ENCODE measurements at places on chromosomes 16 and 17. TPM values are rescaled to one million over a fixed set of nuclear protein-coding genes. Genes with fewer than 3 reads are reported as not detected.

- no peak for DNase-seq
Observed at GRCh38 chr16:14564861-14565687, 65.0 kb downstream of the PARN start.

GRCh38 chr16:31460582-31461002, 1.3 kb downstream of the ARMC5 start:
- no peak for DNase-seq

- peak; percentile 39 for DNase-seq
Observed at GRCh38 chr16:81608523-81609209, 164.1 kb downstream of the CMIP start.

DNA sequence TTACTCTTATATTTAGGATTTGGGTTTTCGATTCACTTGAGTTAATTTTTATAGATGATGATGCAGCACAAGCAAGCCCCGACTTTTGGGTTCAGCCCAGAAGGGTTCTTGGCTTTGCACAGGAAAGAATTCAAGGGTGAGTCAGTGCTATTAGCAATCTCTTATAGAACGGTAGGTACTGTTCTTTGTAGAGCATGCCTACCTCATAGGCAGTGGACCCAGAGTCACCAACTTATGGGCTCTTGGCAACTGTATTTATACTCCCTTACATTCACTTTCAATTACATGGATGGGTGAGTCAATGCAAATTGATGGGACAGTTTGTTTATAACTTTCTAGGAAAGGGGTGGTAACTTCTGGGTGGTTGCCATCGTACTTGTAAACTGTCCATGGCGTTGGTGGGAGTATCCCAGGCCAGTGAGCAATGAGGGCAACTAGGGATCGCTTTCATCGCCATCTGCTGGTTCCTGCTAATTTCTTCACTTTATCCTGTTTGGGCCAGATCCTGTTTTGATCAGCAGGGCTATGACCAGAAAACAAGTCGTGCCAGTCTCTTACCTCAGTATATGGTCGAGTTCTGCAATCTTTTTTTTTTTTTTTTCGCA, 362.6 kb downstream of the CNTNAP4 start:
- DNase-seq: no peak

DNA sequence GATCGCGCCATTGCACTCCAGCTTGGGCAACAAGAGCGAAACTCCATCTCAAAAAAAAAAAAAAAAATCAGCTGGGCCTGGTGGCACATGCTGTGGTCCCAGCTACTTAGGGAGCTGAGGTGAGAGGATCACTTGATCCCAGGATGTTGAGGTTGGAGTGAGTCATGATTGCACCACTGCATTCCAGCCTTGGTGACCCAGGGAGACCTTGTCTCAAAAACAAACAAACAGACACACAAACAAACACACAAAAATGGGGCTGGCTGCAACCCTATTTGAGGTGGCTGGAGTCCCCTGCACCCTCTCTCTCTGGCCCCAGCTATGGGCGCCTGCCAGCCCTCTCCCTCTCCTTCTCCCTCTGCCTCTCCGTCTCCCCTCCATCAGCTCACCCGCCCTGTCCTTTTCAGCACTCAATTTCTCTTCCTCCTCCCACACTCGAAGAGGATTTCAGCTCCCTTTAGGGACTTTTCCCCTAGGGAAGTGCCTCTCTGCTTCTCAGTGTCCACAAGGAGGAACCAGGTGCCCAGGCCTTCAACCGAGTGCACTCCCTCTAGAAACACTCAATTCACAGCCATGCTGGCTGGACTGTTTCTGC, 17.5 kb upstream of the TFAP4 start:
- no peak for DNase-seq

DNA sequence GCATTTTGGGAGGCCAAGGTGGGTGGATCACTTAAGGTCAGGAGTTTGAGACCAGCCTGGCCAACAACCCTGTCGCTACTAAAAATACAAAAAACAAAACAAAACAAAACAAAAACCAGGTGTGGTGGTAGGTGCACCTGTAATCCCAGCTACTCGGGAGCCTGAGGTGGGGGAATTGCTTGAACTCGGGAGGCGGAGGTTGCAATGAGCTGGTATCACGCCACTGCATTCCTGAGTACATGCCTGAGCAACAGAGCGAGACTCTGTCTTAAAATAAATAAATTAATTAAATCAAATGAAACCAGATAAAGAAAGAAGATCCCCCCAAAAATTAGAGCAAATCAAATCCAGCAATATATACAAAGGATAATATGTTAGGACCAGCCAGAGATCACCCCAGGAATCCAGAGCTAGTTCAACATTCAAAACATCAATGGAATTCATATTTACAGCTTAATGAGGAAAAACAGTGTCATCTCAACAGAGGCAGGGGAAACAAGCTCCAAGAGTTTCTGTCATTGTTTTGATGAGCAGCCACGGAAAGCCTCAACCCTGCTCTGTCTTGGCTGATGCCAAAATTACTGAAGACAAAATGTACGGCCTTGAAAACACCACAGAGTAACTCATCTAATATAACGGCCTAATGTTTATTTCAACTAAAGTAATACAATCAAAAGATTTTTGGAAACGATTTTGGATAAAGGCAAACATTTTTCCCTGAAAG, 3.7 kb downstream of the PEMT start:
- DNase-seq: no peak

DNA sequence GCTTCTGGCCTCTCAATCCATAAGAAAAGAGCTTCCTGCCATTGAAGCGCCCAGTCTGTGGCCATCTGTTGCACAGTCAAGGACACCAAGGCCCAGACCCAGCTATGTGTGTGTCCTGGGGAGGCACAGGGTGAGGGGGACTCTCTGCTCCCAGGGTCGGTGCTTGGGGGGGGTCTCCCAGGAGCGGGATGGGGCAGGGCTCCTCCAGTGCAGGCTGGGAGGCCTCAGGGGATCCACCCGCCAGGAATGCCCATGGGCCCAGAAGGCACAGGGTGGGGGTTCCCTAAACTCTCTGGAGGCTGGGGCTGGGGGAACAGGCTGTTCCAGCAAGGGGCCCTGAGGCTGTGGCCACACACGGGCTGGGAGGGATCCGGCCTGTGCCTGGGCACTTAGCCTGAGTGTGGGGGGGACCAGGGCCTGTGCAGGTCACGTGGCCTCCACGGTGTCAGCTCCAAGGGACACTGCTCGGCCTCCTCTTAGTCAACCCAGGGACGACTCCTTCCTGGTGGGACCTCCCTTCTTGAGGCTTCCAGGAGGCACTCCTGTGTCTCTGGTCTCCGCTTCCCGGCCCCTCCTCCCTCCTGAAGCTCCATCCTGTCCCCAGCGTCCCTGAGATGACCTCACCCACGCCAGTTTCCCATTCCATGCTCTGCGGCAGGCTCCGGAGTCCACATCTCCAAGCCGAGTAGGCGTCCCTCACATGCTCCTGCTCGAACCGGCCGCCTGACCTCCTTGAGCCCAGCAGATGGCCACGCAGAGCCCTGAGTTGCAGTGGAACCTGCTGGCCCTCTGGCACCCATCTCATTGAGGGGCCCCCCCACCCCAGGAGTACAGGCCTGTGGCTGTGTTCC, 23.1 kb upstream of the BAHCC1 start:
- peak; percentile 83 for DNase-seq

- peak; percentile 59 for DNase-seq
Observed at GRCh38 chr17:8698162-8698971, 46.3 kb downstream of the CCDC42 start.

DNA sequence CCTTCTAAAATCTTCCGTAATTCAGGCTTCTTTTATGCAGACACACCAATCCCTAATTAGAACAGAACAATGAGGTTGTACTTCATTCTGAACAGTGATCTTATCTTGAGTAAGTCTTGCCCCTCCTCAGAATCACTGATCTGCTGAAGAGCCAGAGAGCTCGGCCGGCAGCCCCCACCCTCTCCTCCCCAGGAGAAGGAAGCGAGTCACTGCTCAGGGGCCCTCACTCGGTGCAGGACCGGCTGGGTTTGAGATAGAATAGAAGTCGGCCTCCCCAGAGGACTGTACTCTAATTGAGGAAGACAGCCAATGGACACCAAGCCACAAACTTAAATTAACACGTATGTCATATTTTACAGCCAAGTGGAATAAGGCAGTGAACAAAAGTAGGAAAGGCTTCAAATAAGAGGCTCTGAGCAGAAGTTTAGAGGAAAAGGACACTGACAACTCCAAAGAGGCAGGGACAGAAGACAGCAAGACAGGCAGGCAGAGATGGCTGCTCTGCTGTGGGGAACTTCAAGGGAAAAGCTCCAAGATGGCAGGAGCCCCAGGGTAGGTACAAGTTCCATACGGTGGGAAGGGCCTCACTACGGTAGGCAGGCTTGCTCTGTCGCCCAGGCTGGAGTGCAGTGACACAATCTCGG, 18.6 kb downstream of the CREBBP start:
- DNase-seq: no peak

DNA sequence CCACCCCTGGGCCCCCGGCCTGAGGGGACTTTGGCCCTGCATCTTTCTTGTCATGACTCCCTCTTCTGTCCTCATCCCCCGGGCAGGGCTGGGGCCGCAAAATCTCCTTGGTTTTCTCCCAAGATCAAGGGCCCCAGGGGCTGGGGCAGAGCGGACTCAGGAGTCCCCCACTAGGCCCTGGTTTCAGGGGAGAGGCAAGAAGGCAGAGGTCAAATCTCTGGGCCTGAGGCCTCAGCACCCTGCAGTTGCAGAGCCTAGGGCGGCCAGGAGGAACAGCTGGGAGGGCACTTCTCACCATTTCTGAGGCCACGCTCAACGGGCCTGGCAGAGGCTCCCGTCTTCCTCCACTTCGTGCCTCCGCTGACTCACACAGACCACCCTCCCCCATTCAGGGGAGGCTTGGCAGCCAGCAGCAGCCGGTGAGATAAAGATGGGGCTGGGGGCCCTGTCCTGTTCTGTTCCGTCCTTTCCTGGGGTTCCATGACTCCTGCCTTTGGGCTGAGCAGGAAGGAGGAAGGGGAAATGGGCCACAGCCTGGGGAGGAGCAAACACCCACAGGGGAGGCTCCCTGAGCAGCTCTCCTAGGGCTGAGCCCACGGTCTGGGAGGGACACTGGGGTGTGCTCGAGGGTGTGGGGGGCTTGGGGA, 12.4 kb downstream of the ZSCAN10 start:
- no peak for DNase-seq

DNA sequence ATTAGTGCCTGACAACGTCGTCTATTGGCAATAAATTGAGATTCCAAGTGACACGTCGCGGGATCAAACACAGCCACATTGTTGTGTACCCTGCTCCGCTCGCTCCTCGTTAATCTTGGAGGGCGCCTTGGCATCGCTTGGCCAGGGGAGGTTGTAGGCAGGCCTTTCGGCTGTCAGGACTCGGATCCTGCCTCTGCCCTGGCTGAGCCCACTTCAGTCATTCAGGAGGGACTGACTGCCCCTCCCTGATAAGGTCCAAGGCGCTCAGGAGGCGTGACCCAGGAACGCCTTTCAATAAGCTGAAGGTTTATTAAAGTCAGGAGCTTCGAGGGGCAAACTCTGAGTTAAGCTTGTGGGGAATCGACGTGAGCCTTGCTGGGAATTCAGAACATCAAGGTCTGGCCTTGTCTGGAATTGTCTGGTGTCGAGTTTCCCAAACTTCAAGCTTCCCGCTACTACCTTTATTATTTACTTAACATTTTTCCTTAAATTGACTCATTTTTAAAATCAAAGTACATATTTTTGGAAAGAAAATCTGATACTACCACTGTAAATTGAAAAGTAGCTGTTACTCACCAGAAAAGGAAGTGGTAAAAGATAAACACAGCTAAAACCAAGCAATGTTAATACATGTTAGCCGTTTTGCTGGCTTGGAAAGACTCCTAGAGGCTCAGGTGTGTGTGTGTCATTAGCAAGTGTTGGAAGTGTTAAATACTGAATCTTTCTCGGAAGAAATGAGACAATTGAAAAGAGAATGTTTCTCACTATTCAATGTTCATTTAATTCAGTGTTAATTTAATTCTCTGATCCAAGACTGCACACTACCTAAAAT, 5.3 kb upstream of the IRX3 start:
- no peak for DNase-seq

GRCh38 chr16:67326472-67327309, at the start of the genes KCTD19 and LRRC36:
KCTD19 (minus strand) TSS chr16:67326741; CDS start chr16:67326707, 34 bp downstream.
LRRC36 (plus strand) TSS chr16:67326815; CDS start chr16:67326863, 48 bp downstream.
- DNase-seq: peak; percentile 49

- DNase-seq: no peak
Observed at GRCh38 chr17:82697808-82698064, 762 bp downstream of the RAB40B start.

GRCh38 chr17:74725111-74725510, 11.9 kb upstream of the RAB37 start:
- no peak for DNase-seq

GRCh38 chr17:69744512-69745070, 330.1 kb downstream of the MAP2K6 start:
- DNase-seq: no peak

DNA sequence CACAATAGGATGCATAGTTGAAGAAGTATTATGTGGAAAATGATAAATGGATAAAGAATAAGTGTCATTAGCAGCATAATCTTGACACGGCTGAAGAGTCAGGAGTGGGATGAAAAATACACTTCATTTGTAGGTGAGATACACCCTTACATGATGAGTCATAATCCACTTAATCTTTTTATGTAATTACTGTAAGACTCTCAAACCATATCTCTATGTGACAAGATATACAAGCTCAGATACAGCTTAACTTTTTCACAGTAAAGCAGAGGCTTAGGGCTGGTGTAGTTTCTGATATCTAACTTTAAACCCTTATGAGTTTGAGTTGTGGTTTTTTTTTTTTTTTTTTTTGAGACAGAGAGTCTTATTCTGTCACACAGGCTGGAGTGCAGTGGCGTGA, 101.2 kb downstream of the FTO start:
- no peak for DNase-seq

DNA sequence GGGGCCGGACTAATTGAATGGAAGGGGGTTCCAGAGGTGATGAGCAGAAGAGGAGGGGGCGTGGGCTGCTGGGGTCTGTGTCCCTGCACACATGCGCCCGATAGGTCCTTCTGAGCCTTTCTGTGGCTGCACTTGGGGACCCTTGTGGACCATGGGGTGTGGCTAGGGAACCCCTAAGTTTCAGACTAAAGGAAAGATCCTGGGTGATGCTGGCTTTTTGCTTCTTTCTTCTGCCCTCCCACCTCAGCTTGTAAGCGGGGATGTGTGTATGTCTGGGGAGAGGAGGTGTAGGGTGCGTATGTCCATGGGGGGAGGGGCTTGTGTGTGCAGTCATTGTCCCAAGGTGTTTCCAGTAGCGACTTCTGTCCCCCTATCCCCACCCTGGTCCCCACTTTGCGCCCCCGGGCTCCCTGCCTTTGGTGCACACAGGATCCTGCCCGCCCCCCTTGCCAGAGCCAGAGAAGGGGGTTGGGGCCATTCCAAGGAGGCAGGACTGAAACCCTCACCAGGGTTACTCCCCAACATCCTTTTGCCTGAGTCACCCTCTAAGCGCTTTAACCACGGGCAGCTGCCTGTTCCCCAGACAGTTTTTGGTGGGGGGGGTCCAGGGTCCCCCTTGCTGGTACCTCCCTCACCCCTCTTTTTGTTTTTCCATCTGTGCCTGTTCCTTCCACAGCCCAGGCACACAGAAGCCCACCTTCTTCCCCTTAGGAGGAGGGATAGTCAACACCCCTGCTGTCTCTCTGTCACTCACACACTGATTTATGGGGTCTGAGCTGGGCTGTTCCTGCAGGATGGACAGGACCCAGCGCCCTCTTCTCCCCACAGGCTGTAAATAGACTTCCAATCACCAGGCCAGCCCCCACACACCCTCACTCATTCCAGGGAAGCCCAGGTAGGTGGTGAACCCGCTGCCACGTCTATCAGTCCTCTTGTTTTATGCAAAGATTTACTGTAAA, 83.2 kb downstream of the ARHGAP23 start:
- DNase-seq: no peak

GRCh38 chr16:22813223-22813947, 577 bp upstream of the HS3ST2 start:
- DNase-seq: peak; percentile 50

BICDL2 gene
- not detected for total RNA-seq

SEZ6L2 gene
- total RNA-seq: 0.16 TPM

SHISA6 gene
- total RNA-seq: 0.29 TPM

TBC1D3I gene
- total RNA-seq: not detected

RAP1GAP2 gene
- total RNA-seq: 36.5 TPM

CES3 gene
- total RNA-seq: 0.93 TPM

SOX15 gene
- 0.76 TPM for total RNA-seq

IGF2BP1 gene
- not detected for total RNA-seq

Data from heart left ventricle (tissue), 16 donors.